ENCODE measurements at places on chromosomes 1 and 21.
A peak's percentile ranks its signal among the peaks of the same experiment; 100 is the strongest.

- DNase-seq, result no peak
These were observed 40.3 kb downstream of the BTG3 start for GRCh38 chr21:17572431-17572830.

GRCh38 chr1:2019571-2020309 is 595 bp downstream of the GABRD start:
- DNase-seq, result no peak

DNA sequence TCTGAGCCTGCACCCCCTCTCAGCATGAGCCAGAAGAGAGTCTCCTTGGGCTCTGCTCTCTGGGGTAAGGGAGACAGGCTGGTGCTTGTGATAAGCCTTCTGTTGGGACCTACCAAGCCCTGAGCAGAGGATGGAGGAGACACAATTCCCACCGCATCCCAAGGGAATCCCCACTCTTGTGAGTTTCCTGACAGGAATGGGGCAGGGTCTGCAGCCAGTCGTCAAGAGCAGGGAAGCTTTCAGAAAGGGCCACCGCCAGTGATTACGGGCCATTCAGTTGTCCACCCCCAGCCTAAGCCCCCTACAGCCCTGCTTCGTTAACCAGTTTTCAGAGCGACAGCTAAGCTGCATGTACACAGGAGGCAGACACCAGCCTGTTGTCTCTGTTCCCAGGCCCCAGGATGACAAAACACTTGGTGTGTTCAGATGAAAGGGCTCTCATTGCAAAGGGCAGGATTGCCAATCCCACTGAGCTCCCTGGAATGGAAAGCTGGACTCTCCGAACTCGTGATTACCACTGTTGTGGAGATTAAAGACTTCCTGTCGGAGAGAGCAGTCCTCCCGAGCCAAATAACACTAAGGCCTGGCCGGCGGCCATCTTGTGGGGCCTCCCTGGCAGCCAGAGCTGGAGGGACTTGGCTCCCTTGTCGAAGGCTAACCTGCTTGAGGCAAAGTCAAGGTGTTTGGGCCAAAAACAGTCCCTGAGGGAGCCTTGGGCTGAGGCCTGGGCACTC is 37.4 kb upstream of the SLC30A1 start:
- no peak for DNase-seq

- no peak for DNase-seq
These were observed 28.7 kb downstream of the IFI44 start for GRCh38 chr1:78678324-78678723.

GRCh38 chr1:25642574-25643108 is 26.1 kb downstream of the MAN1C1 start:
- DNase-seq, result peak; percentile 24

DNA sequence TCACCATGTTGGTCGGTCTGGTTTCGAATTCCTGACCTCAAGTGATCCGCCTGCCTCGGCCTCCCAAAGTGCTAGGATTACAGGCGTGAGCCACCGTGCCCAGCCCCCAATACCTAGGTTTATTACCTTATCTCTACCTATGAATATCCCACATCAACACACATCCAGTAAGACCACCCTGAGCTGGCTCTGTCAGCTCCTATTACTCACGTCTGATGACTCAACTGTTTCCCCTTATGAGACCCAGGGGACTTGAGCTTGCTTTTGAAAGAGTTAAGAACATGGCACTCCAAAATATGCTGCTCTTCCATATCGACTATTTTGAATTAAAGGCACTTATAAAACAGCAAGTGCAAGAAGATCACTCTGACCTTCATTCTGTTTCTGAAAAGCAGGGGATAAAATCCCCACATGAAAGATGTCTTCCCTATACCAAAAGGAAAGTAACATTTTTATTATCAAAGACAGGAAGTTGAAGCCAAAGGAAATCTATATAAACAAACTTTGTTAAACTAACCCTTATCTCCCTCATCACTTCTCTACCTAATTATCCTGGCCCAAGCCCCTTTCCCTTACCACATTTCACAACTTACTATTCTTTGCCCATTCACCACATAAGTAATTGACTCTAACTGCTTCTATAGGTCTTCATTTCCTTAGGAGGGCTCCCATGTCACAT is 41.3 kb upstream of the OSBPL9 start:
- no peak for DNase-seq

- DNase-seq, result peak; percentile 55
These were observed 59.8 kb upstream of the ACOT11 start for GRCh38 chr1:54488065-54488750.

GRCh38 chr1:247906504-247907047 is 11.2 kb downstream of the OR2W3 start:
- no peak for DNase-seq

- DNase-seq, result no peak
These were observed 15.5 kb upstream of the CNN3 start for GRCh38 chr1:94942171-94943128.

DNA sequence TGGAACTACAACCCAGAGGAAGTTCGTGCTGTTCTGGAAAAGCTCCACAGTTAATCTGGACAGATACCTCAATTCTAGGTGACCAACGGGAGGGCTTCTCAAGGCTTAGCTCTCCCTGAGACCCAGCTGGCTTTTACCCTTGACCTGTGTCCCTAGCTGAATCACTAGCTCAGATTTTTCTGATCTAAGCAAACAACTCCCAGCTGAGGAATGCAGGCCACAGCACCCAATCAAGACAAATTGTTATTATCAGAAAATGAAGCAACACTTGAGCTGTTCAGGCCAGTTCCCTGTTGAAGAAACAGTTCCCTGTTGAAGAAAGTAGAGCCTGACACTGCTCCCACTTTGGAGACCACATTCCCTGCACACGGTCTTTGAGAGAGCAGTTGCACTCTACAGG is 16.0 kb downstream of the DIO1 start:
- DNase-seq, result no peak

DNA sequence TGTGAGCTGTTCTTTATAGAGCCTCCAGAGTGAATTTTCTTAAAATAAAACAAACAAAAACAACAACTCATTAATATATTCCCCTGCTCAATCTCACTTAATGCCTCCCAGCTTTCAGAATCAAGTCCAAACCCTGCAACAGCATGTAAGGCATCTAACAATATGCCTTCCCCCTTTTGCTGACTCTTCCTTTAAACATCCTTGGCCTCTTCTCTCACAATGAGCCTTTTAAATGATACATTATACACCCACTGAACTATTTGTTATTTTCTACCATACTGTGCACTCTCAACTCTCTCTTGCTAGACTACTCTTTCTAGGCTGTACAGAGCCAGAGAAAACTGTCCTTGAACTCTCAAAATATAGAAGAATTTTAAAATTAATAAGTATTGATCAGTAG is 115.2 kb upstream of the SNX7 start:
- no peak for DNase-seq

- DNase-seq, result no peak
These were observed 3.7 kb downstream of the TCHH start for GRCh38 chr1:152111515-152111968.

- no peak for DNase-seq
These were observed 56.8 kb downstream of the SIK1 start for GRCh38 chr21:43370091-43370658.

GRCh38 chr1:200369131-200369530 is 40.7 kb downstream of the ZNF281 start:
- DNase-seq, result no peak

DNA sequence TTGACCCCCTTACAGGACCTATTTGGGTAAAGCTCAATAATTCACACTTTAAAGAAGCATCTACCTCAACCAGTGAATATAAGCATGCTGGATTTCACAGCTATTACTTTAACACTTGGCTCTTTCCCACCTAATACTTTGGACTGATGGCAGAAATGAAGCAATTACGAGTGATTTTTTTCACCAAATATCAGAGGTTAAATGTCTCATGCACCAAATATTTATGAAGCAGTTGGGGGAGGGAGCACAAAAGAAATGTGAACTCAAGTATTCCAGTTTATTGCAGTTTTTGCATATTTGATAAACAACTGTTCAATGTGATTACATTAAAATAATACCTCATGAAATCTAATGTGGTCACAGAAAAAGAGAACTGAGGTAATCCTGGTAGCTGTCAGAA is 223.6 kb downstream of the LRRC7 start:
- DNase-seq, result no peak

DNA sequence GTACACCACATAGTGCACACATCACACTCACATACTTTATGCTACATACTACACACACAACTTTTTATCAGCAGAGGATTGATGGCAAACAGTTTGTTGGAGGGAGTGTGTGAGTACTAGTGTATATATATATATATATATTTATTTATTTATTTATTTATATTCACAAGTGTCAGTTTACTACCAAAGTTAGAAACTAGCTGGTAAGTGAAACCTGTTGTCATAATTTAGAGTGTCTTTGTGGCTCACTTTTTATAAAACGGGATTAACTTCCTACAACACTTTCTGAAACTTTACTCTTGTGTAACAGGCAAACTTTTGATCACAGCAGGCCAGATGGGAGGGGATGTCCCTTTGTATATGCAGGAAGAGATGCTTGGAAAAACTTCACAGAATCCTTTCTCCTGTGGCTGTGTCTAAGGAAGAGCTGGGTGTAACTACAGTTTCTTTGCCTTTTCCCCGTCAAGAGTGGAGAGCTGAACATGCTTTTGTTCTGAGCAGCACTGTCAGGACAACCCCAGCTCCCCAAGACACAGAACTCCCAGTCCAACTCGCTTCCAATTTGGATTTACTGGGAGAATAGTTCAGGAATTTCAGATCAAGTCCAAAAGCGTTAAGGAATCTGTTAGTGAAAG is 1.9 kb upstream of the SAMD13 start:
- DNase-seq, result no peak

DNA sequence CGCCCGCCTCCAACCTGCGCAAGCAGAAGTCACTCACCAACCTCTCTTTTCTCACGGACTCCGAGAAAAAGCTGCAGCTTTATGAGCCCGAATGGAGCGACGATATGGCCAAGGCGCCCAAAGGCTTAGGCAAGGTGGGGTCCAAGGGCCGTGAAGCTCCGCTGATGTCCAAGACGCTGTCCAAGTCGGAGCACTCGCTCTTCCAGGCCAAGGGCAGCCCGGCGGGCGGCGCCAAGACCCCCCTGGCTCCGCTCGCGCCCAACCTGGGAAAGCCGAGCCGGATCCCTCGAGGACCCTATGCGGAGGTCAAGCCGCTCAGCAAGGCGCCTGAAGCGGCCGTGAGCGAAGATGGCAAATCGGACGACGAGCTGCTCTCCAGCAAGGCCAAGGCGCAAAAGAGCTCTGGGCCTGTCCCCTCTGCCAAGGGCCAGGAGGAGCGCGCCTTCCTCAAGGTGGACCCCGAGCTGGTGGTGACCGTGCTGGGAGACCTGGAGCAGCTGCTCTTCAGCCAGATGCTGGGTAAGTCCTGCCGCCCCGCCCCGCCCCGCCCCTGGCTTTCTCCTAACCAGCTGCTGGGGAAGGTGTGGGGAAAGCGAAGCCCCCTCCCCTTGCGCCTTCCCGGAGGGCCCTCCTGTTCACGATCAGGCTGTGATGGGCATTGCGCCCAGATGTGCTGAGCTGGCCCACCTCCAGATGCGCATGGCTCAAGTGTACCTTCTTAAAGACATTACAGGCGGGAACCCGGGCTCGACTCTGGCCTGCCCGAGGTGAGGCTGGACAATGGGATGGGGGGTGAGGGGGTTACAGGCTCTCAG is 110.2 kb downstream of the NAV1 start:
- DNase-seq, result no peak

GRCh38 chr1:217425422-217425821 is 205.5 kb downstream of the GPATCH2 start:
- DNase-seq, result no peak

- no peak for DNase-seq
These were observed 93.1 kb downstream of the HHIPL2 start for GRCh38 chr1:222454782-222455181.

Measured in AG04450 (cell line).